Fibroblast of skin of left quadriceps (primary cell): ENCODE measurements at places on chromosomes 13 and 19.

DNA sequence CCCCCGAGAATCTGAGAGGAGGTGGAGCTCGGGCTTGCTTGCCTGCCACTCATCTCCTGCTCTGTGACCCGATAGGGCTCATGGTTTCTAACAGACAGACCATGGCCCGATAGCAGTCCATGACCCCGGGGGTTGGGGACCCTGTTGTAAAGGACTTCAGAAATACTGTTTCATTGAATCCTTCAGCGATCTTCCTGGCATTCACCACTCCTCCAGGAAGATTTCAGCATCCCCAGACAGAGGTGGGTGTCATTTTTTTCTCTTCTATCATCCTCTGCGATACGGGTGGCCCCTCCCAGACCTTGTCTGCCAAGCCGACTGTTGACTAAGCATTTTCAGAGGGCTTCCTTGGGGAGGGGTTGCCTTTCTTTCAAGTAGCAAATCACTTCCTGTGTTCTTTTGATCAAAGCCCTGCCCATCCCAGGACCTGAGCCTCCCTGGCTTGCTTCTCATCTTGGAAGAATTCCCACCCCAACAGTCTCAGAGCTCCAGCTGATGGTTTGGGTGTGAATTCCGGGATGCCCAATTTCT, 1.7 kb downstream of the MYO1F start:
- no peak for DNase-seq

GRCh38 chr19:44722131-44723121, 23.5 kb downstream of the CEACAM16 start:
- no peak for DNase-seq

GRCh38 chr13:71312923-71313322, 554.1 kb downstream of the DACH1 start:
- no peak for DNase-seq

DNA sequence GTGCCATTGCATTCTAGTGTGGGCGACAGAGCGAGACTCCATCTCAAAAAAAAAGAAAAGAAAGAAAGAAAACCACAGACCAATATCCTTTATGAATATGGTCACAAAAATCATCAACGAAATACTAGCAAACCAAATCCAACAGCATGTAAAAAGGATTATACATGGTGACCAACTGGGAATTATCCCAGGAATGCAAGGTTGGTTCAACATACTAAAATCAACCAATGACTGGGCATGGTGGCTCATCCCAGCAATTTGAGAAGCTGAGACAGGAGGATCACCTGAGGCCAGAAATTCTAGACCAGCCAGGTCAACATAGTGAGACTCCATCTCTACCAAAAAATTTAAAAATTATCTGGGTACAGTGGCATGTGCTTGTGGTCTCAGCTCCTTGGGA, 7.2 kb downstream of the TSKS start:
- DNase-seq: no peak

DNA sequence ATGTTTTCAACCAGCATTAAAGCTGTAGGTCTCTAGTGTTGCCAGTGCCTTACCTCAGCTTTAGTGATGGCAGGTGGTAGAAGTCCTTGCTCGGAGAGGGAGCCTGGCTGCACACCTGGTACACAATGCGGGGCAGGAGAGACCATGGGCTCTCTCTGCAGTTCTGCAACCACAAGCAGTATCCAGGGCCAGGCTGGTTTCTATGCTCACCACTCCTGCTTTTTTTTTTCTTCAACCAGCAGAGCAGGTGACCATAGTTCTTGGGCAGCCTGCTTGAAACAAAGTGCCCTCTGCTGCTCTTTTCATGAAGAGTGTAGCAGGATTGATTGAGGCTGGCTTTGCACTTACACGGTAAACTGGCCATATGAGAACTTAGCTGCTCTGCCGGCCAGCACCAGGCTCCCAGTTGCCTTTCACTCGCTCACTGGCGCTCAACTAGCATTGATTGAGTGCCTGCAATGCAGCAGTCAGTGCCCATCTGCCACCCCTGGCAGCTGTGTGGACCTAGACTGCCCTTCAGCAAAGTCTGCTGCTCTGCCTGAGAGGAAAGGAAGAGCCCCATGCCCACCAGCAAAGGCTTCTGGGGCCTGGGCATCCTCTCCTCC, 4.4 kb upstream of the CHAMP1 start:
- DNase-seq: no peak

DNA sequence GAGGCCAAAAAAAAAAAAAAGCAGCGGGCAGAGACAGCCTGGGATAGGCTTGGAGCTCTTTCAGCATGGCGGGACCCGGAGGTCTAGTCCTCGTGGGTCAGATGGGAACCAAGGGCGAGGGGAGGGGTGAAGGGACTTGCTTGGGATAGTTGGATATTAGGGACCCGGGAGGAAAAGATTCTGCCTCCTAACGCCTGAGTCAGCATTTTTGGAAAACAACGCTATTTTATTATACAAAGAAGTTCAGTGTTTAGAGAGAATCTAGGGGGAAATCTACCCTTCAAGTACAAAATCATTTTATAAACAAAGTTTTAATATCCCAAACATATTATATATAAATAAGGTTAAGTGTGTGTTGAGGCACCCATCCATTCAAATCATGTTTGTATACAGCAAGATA, 156.7 kb downstream of the ZNF536 start:
- DNase-seq: no peak

DNA sequence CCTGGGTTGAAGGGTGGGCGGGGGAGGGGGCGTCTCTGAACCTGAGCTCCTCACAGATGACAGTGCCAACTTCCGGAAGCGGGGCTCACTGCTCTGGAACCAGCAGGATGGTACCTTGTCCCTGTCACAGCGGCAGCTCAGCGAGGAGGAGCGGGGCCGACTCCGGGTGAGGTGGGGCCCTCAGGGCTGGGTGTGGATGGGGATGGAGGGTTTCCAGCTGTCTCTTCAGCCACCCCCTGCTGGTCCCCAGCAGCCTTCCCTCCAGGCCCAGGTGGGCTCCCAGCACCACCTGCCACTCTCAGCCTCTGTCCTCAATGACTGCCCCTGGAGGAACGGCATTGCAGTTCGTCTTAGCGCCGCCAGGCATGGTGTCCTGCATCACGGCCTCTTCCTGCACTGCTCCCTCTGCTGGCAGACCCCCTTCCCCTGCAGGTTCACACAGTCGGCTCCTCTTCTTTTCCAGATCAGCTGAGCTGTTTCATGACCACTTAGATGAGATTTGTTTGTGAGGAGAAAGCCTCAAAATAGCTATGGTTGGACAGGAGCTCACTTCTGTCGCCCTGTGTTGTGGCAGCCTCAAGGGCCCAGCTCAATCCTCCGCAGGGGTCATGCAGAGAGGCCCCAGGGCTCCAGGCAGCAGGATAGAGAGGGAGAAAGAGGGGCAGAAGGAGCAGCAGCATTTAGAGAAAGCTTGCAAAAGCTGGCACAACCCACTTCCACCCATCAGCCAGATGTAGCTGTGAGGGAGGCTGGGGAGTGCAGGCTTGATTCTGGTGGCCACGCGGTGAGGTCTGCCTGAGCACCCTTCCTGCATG, 2.5 kb upstream of the GARIN5A start:
- no peak for DNase-seq

DNA sequence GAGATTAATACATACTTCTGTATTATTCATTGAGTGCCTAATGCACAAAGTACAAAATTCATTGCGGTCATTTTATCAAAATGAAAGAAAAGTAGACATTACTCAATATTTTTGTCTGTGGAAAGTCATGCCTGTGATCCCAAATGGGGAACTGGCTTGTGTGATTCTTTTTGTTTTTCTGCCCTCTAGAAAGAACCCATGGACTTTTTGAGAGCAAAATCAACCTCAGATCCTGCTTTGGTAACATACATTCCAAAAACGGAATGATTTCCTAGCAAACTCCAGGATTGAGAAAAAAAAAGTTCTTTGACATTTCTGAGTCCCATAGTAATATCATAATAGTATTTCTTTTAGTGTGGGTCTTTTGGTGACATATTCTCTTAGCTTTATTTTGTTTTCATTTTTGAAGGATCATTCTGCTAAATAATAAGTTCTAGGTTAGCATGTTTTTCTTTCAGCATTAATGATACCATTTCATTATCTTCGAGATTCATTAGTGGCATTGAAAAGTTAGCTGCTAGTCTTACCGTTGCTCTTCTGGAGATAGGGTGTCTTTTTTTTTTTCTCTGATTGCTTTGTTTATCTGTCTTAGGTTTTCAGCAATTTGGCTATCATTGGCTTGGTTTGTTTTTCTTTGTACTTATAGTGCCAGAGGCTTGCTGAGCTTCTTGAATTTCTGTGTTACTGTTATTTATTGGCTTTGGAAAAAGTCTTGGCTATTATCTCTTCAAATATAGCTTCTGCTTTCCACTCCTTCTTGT, 102.4 kb upstream of the CSNK1A1L start:
- DNase-seq: no peak

- no peak for DNase-seq
Observed at GRCh38 chr13:112346899-112347229, 29.3 kb upstream of the SPACA7 start.

- DNase-seq: no peak
Observed at GRCh38 chr19:17136021-17136420, 60.4 kb downstream of the MYO9B start.

GRCh38 chr19:29677001-29677817, 11.9 kb downstream of the PLEKHF1 start:
- DNase-seq: no peak

GRCh38 chr19:36997843-36998235, 80.4 kb upstream of the ZNF420 start:
- no peak for DNase-seq

GRCh38 chr13:19601749-19602725, 31.4 kb upstream of the MPHOSPH8 start:
- DNase-seq: no peak

DNA sequence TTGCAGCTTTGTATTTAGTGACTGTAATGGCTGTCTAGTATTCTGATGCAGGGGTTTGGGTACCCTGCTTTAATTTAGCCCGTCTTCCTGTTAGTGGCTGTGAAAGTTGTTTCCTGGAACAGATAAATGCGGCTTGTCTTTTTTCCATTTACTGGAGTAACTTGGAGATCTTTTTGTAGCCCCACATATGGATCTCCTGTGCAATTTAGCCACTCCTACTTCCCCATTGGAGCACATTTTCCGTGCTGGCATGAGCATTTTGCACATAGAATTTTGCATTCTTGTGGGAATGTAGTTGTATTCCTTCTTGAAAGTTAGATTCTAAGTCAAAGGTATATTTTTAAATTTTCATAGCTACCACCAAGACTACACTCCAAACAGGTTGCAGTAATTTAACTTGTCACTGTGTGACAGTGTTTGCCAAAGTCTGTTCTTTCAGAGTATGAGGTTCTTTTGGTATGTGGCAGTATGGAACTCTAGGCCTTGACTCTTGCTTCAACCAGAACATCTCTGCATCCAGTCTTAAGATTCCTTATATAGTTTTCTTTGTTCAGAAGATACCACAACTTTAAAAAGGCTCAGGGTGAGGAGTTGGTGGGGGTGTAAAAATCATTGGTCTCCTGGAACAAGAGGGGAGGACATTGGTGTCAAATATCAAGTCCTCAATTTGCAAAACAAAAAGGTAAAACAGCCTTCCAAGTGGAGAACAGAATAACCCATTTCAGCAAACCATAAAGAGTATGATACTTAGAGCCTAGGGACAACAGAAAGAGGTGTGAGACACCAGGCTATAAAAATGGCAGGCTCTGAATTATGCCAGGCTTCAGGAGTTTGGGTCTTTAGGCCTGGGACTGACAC, 21.1 kb upstream of the CCDC97 start:
- DNase-seq: no peak

DNA sequence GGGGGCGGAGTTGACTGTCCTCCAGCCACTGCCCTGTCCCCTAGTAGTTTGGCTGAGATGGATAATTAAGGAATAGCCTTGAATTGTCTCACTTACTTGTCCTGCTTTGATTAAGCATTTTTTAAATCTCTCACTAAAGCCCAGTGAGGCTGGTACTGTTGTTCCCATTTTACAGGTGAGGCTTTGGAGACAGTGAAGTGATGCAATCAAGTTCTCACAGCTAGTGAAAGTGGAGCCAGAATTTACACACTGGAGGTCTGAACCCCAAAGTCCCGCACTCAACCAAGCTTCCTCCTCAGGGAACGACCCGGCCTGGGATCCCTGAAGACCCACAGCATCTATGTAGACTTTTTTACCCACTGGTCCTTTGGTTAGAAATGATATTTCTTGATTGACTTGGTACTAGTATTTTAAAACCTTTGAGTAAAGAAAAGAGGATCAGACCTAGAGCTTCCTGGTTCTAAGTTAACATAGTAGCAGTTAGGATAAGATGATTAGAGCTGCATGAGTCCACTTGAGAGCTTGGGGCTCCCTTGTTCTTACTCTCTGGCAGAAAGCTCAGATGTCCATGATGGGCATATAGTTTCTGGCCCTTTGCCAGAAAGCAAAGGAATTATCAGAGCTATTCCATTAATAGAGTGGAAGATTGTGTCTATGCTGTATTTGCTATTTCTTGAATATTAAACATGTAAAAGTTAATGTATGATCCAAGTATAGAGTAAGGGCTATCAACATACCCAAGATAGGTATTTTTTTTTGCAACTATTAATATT, 154.3 kb downstream of the LMO7 start:
- no peak for DNase-seq

DNA sequence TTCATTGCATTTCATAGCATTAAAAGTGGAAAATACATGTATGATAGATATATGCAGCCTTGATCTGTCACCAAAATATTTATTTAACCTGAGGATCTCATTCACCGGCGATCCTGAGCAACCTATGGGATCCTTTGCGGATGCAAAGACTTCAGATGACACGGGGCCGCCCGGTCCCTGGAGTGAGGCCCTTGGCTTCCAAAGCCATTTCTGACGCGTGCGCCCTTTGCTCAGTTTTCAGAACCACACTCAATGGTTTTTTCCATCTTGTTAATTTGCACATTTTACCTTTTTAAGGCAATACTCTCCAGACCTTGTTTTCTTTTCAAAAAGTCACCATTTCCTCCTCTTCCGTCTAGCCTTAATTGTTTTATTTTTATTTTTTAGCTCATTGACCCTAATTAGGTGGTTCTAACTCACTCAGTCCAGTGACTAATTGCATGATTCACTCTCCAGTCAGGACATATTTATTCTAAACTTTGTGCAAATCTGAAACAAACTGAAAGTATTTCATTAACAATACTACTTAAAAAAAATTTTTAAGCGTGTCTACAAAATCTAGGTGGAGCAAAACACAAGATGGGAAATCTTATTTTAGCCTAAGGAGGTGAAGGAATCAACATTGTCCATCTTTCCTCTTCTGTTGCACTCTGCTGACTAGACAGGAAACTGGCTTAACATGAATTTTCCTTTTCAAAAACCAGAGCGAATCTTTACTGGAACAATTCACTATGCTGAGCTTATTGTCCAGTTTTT, 47.9 kb downstream of the COL4A1 start:
- DNase-seq: no peak

GRCh38 chr13:48210178-48210577, 22.8 kb upstream of the ITM2B start:
- peak; percentile 25 for DNase-seq

GRCh38 chr19:48991873-48992580, 1.1 kb downstream of the GYS1 start:
- DNase-seq: peak; percentile 36

- DNase-seq: no peak
Observed at GRCh38 chr19:11814700-11815035, 595 bp downstream of the ZNF440 start.
